ENCODE measurements at places on chromosomes 5 and 9.

DNA sequence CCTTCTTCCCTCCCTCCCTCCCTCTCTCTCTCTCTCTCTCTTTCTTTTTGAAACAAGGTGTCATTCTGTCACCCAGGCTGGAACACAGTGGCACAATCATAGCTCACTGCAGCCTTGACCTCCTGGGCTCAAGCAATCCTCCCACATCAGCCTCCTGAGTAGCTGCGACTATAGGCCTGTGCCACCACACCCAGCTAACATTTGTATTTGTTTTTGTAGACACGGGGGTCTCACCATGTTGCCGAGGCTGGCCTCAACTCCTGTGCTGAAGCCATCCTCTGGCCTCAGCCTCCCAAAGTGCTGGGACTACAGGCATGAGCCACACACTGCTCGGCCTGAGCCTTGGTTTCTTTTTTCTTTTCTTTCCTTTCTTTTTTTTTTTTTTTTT is 45.8 kb downstream of the PLPP7 start:
- DNase-seq, result no peak

GRCh38 chr5:42858031-42858643 is 46.4 kb upstream of the SELENOP start:
- DNase-seq, result no peak

DNA sequence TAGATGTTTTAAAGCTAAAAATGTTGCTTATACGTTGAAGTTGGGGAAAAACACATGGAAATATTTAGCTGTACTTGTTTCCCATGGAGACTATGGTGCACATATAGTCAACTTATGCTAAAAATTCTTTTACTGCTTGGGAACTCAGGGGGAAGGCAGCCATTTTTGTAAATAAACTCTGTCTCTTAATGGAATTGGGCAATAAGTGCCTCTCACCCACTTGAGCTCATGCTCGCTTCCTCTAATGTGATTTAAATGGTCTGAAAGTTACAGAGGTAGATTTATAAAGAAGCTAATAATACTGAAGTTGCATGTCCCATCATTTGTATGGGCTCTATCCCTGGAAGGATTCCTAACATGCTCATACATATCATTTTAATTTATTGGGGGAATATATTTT is 523.8 kb downstream of the RASEF start:
- DNase-seq, result no peak

- no peak for DNase-seq
Measured at GRCh38 chr5:179192891-179193470, 132.8 kb downstream of the ZNF354C start.

DNA sequence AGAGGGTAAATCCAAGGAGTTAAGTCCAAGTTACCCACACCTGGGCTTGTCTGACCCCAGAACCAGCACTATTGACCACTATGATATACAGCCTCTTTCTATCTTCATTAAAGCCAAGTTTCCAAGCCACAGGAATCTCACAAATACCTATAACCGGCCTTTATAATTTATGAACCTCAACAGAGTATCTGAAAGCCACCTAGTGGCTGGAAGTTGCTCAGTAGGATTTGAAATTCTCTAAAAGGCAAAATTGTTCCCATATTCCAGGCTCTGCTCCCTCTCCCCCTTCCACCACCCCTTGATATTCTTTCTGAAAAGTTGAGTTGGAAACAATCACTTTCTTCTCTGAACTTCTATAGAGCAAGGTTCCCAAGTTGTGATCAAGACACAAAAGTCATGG is 106.4 kb upstream of the GPR151 start:
- no peak for DNase-seq

- DNase-seq, result no peak
Measured at GRCh38 chr9:126162611-126163381, 163.8 kb upstream of the MVB12B start.

GRCh38 chr9:3743901-3744413 is 218.2 kb upstream of the RFX3 start:
- no peak for DNase-seq
